ENCODE measurements at places on chromosomes 12 and 14.

DNA sequence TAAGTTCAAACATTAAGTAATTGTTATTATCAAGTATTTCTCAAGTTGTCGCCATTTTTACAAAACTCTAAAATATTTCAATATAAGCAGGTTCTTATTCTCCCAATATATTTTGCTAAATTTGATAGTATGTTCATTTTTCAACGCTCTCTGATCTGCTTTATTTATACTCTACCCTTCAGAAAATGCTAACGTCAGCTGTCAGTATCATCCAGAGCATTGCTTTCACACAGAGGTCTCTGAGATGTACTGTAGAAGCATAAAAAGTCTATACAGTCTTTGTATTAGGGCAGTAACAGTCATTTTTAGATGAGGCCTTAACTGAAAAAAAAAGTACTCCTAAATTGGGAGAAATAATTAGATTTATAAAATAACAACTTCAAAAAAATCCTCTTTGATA lies 533.1 kb upstream of the LRFN5 start:
- no peak for DNase-seq

- DNase-seq, result no peak
Measured at GRCh38 chr12:92259696-92260251, 114.1 kb upstream of the BTG1 start.

DNA sequence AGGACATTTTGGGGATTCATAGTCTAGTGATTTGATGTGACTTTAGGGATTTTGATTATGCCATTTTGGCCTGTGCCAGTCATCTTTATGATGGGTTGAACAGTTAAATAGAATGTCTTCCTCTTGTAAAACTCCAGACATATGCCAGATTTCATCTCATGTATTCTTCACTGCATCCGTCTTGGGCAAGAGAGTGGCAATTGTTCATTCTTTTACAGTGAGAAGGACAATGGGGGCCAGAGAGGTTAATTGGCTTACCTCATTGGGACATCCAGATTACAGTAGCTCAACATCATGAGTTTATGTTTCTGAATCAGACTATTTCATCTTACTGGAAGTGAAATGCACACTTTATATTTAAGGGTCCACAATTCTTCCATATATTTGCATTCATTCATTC lies 108.2 kb upstream of the SLC38A2 start:
- no peak for DNase-seq

- no peak for DNase-seq
Measured at GRCh38 chr12:1930803-1931597, 12.5 kb upstream of the CACNA2D4 start.

DNA sequence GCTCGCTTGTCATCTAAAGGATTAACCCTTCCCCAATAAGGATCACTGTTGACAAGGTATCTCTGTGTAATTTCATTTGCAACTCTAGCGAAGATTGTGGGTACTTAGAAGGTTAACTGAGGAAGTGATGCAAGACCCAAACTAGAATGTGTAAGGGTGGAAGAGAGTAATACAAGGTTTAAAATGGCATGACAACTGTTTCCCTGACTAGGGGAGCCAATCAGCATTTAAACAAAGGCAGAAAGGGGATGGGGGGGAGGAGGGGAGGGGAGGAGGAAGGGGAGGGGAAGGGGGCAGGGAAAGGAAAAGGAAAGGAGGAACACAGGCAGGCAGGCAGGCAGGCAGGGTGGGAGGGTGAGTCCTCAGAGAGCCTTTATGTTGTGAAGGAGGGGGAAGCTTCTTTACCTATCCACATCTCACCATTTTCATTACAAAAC lies 31.1 kb downstream of the NRDE2 start:
- DNase-seq, result no peak

- no peak for DNase-seq
Measured at GRCh38 chr14:100673807-100674154, 52.9 kb upstream of the DLK1 start.

DNA sequence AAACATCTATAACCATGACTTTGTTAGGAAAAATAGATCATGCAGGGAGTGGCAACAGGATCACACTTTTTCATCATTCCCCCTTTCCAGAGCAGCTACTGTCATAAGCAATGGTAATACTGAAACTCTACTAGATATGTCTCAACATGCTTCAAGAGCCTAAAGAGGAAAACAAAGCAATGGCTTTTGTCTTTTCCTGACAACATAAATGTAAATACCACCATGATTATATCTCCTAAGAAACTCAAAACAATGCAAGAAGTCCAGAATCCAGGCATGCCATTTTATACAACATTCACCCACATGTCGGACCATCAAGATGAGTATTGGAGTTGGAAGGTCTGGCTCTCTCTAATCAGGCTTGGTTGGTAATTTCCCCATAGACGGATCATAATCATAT lies 78.7 kb downstream of the KIF21A start:
- DNase-seq, result no peak

DNA sequence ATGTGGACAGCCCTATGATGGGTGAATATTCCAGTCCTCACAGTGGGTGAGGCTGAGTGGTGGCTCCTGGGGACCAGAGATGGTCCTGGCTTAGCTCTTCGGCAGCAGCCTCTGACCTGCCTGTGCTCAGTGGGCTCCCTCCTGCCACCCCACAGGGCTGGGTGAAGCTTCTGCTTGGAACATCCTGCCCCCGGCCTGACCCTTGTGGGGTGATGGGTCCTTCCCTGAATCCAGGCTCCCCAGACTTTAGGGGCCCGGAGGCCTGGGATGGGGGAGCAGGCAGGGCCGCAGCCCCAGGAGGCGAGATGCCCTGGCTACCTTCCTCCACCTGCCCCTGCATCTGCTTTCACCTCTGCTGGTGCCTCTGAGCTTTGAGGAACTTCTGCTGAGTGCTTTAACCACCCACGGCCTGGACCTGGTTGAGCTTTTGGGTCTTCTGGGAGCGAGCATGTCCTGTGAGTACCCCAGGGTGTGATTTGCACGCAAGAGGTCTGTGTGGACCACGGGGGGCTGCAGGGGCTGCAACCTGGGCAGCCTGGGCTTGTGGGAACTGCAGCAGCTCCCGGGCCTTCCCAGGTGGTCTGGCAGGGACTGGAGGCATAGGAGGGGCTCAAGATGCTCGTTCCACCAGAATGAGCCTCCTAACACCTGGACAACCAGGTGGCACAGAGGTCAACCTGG lies 159.5 kb downstream of the KIF26A start:
- no peak for DNase-seq

DNA sequence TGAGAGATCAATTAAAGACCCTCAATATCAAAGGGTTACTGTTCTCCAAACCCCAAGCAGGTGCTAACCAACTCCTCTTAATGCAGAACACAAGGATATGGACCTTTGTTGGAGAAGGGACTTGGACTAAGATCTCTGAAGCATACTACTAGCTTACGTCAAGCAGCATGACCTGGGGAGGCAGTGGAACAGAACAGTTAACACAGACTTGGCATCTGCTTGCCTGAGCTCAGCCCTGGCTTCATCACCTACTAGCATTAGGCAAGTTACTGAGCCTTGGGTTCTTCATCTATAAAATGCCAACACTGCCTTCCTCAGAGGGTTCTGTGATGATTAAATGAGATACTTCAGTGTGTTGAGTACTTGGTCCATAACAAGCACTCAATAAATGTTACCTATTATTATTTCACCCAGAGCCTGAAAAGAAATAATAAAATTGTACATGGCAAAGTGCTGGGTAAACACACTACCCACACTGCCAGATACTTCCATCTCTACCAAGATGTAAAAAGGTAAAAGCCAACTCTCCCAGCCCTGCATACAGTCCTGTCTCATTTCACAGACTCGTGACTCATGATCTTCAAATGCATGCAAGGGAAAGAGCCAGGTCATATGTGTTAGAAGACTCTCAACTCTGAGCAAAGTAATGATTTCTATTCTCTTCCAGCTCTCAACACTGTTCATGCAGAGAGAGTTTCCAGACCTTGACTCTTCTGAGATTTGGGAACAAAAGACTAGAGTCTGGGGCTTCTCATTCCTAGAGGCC lies 39.7 kb downstream of the FMNL3 start:
- no peak for DNase-seq

DNA sequence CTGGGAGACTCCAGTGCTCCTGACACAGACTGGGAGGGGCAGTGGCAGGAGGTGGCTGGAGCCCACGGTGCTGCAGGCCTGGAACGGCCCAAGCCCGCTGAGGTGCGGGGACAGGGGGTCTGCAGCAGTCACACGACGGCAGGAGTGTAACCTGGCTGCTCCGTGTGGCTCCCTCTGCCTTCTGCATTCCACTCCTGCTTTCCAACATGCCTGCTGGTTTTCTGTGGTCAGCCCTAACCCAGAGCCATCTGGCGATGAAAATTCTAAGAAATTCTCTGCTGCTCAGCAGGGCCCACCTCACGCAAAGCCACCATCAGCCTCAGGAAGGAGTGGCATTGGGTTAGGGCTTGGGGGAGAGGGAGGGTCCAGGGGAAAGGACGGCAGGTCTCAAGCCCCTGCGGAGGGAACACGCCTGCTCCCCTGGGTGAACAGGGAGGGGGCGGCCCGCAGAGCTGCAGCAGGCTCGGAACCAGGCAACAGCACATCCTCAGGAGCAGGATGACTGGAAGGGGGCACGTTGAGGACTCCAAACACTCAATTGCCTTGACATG lies 5.0 kb upstream of the FBRSL1 start:
- no peak for DNase-seq

- DNase-seq, result no peak
Measured at GRCh38 chr12:49939707-49940106, 10.8 kb upstream of the AQP2 start.

DNA sequence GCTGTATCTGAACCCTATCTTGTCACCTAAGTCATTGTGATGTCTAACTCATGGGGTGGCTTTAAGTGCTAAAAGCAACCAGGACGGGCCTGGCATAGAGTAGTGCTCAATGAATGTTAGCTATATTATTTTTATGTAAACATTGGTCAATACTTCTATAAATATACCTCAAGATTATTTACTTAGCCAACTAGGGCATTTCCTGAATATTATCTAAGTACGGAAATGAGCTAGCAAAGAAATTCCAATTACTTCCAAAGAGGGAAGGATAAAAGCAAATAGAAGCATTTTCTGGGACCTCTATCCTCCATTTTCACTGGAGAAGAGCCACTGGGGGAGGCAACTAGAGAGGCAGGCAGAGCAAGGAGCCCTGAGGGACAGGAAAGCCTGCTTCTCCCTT lies 20.6 kb downstream of the CCDC92 start:
- no peak for DNase-seq

- no peak for DNase-seq
Measured at GRCh38 chr14:89365061-89365801, 51.8 kb downstream of the FOXN3 start.

GRCh38 chr12:128810182-128811127 lies 13.3 kb downstream of the SLC15A4 start:
- no peak for DNase-seq

DNA sequence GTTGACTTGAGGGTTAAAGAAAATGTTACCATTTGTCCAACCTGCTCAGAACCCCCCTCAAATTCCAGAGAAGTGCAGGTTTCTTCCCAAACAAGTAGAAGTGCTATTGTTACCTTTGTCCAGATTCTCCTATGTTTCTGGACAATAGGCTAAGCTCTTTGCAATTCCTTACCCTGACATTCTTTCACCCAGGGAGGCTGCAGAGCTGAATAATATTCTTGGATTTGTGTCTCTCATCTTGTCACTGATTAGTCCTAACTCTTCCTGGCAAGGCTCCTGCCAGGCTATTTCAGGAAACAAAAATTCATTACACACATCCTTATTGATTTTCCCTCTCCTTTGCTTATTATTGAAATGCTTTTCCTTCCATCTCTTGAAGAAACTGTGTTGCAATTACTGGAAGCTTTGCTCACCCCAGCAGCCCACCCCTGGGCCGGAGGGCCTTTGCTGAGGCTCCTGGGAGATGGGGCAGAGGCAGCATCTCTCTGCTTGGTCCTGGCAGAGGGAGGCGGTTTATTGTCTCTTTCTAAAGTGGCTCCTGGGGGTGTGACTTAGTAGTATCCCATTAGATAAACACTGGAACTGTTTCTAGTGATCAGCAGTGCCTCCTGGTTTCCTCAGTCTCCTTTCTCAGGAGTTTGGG lies 207.5 kb upstream of the PELI2 start:
- DNase-seq, result no peak

GRCh38 chr12:39010406-39010805 lies 105.0 kb upstream of the CPNE8 start:
- DNase-seq, result no peak

DNA sequence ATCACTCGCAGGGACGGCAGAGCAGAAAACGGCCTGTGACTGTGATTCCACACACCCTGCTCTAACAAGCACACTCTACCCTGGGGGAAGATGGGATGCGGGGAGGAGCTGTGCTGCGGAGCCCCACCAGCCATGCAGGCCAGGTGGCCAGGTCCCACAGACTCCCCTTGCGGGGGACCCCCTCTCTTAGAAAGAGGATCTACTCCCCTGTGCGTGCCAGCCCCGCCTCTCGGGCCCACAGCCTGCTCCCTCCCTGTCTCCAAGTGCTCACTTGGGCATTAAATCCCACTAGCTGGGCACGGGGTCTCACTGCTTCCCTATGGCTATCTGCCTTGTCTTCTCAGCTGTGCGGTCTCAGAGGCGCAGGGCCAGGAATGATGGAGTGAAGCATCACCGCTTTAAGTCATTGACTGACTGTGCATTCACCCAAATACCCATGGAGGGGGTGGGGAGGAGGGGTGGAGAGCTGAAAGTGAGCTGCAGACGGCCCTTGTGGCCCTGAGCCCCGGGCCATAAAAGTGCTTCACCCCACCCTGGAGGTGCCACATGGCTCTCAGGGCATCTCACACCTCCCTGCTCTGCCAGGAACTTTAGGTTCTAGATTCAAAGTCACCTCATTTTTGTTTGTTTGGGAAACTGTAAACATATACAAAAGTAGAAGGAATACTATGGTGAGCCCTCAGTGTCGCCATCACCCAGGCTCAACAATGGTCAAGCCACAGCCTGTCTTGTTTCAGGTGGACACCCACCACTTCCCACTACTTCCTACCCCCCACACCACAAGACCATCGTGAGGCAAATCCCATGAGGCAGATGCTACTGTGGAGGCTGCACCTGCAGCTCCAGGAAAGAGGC lies 9.4 kb downstream of the STX2 start:
- DNase-seq, result no peak

DNA sequence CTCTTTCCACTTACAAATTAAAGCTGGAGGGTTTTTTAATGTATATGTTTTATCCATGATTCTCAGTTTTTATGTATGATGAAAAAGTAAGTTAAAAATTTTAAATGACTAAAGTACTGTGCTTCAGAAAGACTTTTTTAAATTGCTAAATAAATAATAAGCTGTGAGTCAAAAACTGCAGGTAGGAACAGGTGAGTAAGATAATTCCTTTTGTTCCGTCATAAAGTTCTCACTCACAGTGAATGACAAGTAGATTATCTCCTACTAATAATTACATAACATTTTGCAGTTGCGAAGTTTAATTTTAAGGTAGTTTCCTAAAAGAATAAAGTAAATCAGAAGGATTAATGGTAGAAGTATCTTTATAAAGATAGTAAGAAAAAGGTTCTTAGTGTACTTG lies 78.0 kb downstream of the PRKCH start:
- no peak for DNase-seq

- no peak for DNase-seq
Measured at GRCh38 chr14:42229976-42230375, 623.3 kb downstream of the LRFN5 start.

DNA sequence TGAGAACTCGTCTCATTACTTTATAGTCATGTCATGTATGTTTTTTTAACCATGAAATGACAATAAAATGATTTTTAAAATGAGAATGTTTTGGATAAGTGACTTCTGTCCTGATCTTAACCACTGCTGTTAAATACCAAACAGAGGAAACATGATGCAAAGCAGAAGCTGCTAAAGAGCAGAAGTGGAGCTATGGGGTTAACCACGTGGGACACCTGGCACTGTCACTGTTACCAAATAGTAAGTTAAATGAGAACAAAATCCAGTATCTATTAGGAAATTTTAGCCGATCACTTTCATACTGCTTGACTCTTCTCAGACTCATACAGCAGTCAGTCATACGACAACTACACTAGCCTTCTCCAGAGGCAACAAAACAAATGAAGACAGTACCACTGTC lies 82.4 kb downstream of the SCAF11 start:
- no peak for DNase-seq

Data from HS-27A (cell line).